Heart right ventricle (tissue), 16 donors: ENCODE measurements at places on chromosomes 16 and 17. TPM values are rescaled to one million over a fixed set of nuclear protein-coding genes. Genes with fewer than 3 reads are reported as not detected.

TEFM gene
- 13.8 TPM for total RNA-seq

DNA sequence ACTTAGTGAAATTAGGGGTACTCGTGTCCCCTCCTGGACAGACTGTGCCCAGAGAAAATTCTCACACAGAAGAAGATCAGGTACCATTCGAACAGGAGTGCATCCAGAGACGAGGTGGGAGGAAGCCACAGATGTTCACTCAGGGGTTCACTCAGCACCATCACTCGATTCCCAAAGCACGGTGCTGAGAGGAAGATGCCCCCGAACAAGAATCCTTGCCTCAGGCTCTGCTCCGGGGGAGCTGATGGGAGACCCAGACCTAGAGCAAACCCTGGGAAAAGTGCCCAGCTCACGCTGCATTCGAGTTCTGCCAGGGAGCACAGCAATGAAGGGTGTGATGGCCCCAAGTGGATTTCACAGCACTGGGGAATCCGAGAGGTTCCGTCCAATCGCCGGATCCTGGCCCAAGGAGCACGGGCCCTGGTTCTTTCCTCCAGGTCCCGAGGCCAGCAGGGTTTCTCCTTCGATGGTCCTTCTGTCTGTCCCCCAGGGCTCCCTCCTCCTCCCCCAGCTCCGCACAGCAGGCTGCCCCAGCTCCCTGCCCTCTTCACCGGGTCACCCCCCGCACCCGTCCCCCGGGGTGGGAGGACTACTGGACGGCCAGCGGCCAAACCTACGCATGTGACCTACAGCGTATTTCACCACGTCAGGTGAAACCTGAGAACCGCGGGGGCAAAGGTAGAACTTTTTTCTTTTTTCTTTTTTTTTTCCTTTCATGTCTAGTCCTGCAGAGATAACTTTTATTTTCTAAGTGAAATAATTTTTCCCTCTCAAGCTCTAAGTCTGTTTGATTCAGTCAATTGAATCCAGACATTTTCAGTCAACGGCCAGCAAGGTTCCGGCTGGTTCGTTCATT lies 10.2 kb upstream of the UBE2I start:
- no peaks in the 10 kb centered on the region for H3K27me3 ChIP-seq
- H3K36me3 ChIP-seq, result no peaks in the 10 kb centered on the region
- no peak overlapping the region for H3K27ac ChIP-seq
- no peak for DNase-seq

GRCh38 chr16:57534337-57534880 lies 2.0 kb downstream of the CCDC102A start:
- no peaks in the 10 kb centered on the region for H3K36me3 ChIP-seq
- peak; percentile 2 for DNase-seq
- H3K4me1 ChIP-seq, result peaks cover 52% of the 10 kb centered on the region

DNA sequence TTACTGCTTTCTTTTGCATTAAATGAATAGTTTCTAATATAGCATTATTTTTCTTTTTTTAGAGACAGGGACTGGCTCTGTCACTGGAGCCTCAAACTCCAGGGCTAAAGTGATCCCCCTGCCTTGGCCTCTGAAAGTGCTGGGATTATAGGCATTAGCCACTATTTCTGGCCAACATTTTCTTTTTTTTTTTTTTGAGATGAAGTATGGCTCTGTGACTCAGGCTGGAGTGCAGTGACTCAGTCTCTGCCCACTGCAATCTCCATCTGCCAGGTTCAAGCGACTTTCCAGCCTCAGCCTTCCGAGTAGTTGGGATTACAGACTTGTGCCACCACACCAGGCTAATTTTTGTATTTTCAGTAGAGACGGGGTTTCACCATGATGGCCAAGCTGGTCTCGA lies 2.0 kb upstream of the DUXB start:
- no peak overlapping the region for H3K4me3 ChIP-seq
- DNase-seq, result no peak
- no peaks in the 10 kb centered on the region for H3K36me3 ChIP-seq
- no peak overlapping the region for H3K27ac ChIP-seq

GRCh38 chr17:79810130-79811010 lies 13.5 kb upstream of the CBX8 start:
- H3K36me3 ChIP-seq, result no peaks in the 10 kb centered on the region
- peaks cover 96% of the 10 kb centered on the region for H3K27me3 ChIP-seq
- H3K4me3 ChIP-seq, result peak overlapping the region; percentile 31
- DNase-seq, result peak; percentile 60
- H3K4me1 ChIP-seq, result peaks cover 53% of the 10 kb centered on the region

DNA sequence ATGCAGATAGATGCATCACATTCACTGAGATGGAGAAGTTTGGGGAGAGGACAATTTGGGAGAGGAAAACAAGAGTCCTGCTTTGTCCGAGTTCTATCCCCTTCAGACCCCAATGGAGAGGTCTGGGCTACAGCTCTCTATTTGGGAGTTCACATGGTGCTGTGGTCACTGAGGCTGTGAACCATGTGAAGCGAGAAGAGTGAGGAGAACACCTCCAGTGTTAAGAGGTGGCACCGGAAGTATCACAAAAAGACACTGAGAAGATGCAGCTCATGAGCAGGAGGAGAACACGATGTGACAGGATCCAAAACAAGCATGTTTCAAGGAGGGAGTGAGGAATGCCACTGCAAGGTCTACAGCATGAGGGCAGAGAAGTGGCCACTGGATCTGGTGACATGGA lies 39.7 kb downstream of the PIK3R5 start:
- no peaks in the 10 kb centered on the region for H3K4me1 ChIP-seq
- H3K4me3 ChIP-seq, result no peak overlapping the region
- no peak overlapping the region for H3K27ac ChIP-seq
- no peaks in the 10 kb centered on the region for H3K27me3 ChIP-seq
- DNase-seq, result no peak

DNA sequence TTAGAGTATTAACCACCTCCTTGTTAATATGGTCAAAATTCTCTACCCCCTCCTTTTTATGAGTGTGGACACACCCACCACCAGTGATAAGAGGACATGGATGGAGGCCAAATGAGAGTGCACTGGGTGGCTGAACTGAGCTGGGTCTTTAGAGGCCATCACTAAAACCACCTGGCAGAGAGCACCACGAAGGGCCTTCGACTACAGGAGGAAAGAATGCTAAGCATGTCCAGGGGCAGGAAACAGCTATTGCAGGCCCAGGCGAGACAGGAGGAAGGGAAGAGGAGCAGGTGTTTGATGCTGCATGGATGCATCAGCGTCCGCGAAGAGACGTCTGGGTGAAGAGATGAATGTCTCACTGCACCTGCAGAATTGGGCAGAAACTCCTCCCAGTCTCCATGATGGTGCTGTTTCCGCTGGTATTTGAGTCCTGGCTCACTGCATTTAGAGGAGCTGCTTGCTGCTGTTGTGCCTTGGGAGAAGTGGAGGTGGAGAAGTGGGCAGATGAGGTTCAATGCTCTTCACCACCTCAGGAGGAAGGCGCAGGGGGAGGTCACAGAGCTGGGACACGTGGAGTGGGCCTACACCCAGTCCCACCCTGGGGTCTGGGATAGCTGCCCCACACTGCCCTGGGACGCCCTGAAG lies 33.2 kb downstream of the SPHK1 start:
- no peak overlapping the region for H3K27ac ChIP-seq
- no peak for DNase-seq
- H3K4me3 ChIP-seq, result no peak overlapping the region
- H3K27me3 ChIP-seq, result no peaks in the 10 kb centered on the region

GRCh38 chr16:89720813-89721545 lies at the start of the genes VPS9D1 and ZNF276:
TSS of gene VPS9D1 (minus strand) at chr16:89720898. CDS start at chr16:89720861, 37 bp downstream.
TSS of gene ZNF276 (plus strand) at chr16:89721537. CDS start at chr16:89721641, 104 bp downstream.
- peak within 1 kb of the TSS; percentile 98 for H3K27ac ChIP-seq
- peak; percentile 88 for DNase-seq
- H3K36me3 ChIP-seq, result no peaks in the 10 kb centered on the region
- peak within 1 kb of the TSS; percentile 95 for H3K4me3 ChIP-seq
- H3K4me1 ChIP-seq, result peaks cover 29% of the 10 kb centered on the region
